ENCODE measurements at places on chromosomes 4 and X.

- no peak for DNase-seq
Measured at GRCh38 chr4:151664289-151664688, 96.5 kb downstream of the GATB start.

DNA sequence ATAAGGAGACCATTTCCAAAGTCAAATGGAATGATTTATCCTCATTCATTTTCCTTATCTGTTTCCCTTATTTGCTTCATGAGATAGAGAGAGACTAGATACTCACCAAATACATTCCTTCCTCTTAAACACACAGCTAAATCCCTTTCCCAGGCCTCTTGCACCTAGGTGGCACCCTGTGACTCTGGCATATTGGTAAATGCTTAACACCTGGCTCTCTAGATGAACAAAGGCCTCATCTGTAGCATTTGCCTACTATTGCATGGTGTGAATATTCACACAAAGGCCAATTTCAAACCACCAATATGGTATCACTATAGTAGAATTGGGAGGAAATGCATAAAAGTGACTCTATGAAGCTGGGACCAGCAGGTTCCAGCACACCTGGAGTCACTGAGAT lies 22.1 kb upstream of the SLC10A4 start:
- no peak for DNase-seq

DNA sequence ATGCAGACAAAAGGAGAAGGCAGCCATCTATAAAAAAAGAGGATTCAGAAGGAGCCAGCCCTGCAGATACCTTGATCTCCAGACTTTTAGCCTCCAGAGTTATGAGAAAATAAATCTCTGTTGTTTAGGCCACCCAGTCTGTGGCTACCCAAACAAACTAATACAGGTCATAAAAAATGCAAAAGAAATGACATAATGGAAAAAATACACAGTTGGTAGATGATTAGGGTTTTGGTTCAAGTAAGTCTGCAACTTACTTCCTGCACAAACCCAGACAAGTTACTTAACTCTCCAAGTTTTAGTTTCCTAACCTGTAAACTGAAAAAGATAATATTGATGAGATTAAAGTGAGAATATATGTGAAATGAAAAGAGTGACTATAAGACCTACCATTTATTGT lies 11.3 kb downstream of the QDPR start:
- DNase-seq = no peak

DNA sequence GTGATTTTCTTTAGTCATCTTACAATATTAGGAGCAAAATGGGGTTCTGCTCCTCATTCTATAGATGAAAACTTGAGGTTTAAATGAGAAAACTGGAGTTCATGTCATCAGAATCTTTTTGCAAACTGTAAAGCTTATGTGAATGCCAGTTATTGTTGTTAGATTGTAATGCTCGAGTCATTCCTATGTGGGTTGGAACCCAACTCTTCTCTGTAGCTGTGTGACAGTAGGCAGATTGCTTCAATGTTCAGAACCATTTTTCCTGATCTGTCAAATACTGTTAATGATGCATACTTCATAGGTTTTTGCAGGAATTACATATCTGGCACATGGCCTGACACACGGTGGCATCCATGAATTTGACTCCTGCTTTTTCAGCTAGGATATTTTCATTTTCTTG lies 178.9 kb downstream of the RAPGEF2 start:
- no peak for DNase-seq

GRCh38 chrX:154458116-154458953 lies at the start of gene PLXNA3:
Gene PLXNA3, plus strand, starts transcription at chrX:154458281. Its CDS starts 1,903 bp downstream, at chrX:154460184.
- no peak for DNase-seq

DNA sequence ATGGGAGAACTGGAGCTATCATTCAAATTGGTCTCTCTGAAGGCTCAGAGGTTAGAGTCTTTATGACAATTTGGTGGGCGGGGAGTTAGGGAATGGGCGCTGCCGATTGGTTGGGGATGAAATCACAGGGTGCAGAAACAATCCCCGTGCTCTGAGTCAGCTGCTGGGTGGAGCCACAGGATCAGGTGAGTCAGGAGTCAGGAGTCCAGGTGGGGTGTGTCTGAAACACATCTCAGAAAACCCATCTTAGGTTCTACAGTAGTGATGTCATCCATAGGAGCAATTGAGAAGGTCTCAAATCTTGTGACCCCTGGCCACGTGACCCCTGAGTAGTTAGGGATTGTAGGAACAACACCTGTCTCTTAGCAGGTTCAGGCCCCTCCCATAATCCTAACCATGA lies 41.6 kb upstream of the TLR3 start:
- DNase-seq = no peak

DNA sequence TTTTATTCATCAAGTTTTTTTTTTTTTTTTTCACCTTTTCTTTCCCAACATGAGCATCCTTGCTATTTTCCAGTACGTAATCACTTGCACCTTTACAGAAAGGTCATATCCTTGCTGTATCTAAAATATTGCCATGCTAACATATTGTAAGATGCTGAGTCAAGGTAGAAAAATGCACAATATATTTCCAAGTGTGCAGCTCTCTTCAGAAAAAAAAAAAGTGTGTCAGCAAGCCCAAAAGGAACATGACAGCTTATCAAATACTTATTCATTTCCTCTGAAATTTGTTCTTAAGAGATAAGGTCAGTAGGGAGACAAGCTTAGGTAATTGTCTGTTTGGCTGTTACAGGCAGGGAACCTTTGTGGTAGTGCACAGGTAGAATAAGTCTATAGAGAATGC lies 27.0 kb downstream of the SH2D1A start:
- DNase-seq = no peak

GRCh38 chrX:71178908-71179307 lies 34.3 kb downstream of the NLGN3 start:
- no peak for DNase-seq

DNA sequence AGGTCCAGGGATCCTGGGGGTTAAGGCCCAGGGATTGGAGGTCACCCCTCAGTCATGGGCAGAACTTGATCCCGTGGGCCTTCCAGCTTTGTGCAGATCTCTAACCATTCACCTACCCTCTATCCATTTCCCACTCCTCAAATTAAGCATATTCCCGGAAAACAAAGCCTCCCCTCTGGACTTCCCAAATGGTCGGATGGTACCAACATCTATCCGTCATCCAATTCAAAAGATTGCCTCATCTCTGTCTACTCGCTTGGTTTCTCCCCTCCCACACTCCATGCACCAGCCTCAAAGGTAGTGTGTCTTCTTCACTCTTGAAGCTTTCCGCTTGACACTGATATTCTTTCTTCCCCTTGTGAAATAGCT lies 473 bp upstream of the BCLAF3 start:
- DNase-seq = no peak

- DNase-seq = no peak
Measured at GRCh38 chr4:137083571-137084135, 448.6 kb downstream of the PCDH18 start.

GRCh38 chr4:89305712-89306437 lies 1.7 kb downstream of the GPRIN3 start:
- DNase-seq = no peak

GRCh38 chrX:8879750-8880149 lies 78.6 kb upstream of the FAM9A start:
- DNase-seq = no peak
